ENCODE measurements at places on chromosomes 7 and 10.

DNA sequence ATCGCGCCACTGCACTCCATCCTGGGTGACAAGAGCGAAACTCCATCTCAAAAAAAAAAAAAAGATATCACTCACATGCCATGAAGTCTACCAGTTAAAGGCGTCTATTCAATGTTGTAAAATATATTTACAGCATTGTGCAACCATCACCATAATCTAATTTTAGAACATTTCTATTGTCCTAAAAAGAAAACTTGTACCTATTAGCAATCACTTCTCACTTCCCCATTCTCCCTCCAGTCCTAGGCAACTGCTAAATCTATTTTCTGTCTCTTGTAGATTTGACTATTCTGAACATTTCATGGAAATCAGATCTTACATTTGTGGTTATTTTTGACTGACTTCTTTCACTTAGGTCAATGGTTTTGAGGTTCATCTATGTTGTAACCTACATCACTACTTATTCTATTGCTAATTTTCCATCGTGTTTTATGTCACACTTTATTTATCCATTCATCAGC lies 25.2 kb upstream of the OTUD1 start:
- DNase-seq: no peak

DNA sequence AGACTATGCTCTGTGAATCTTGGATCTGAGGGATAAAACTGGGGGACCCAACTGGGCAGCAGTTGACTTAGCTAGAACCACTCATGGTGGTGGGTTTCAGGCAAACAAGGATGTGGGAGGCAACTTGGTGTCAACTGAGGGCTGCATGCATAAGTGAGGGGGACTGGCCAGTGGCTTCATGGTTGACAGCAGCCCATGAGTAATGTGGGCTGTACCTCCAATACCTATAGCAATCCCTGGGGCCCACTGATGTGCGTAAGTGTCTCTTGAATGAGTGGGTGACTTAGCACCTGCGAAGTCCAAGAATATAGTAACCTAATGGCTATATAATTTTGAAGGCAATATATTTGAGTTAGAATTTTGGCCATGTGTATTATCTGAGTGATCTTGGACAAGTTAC lies 13.7 kb upstream of the MAP3K8 start:
- DNase-seq: no peak

DNA sequence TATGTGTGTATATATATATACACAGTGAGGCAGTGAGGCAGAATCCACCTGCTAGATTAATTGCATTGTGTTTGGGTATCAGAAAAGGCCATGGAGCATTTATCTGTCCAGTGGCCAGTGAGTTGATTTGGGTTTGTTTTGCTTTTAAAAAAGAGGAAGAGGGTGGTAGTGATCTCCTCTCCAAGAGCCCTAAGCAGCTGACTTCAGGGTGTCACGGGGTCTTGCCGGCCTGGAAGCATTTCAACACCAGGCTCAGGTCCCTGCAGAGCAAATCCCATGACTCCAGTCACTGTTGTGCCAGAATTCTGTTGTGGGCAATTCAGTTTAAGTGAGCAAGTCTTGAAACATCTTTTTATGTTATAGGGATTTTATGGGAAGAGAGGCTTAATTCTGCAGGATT lies 30.6 kb upstream of the GPNMB start:
- no peak for DNase-seq

DNA sequence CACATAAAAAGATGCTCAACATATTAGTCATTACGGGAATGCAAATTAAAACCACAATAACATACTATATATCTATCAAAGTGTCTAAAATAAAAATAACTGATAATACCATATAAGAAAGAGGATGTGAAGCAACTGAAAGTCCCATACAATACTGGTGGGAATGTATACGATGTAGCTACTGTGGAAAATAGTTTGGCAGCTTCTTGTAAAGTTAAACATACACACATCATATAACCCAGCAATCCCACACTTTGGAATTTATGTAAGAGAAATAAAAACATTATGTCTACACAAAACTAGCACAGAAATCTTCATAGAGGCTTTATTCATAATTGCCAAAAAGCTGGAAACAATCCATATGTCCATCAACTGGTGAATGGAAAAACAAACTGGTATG lies 10.5 kb upstream of the COMMD3 start:
- DNase-seq: no peak

DNA sequence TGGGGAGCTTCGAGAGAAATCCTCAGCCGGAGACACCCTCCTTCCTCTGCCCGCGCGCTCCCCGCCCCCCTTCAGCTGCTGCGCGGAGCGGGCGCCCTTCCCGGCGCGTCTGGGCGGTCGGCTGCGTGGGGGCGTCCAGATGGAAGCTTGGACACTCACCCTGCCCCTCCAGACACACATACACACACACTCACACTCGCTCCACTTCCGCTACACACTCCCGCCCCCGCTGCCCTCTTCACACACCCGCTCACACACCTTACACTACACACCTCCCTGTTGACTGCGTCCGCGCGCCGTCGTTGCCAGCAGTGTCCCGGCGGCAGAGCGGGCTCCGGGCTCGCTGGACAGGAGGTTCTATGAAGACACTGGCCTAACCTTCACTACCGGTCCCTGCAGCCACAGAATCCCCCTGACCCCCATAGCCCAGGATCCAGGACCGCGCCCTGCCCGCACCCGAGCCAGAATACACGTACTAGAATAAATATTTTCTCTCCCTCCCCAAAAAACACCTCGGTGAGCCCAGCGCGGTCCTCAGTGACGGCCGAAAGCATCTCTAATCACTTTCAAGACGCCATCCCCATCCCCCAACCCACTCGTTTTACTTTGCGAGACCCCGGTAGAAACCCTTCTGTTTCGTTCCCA lies 1.1 kb upstream of the EGR2 start:
- DNase-seq: no peak

Measured in NCI-H1105 (cell line).